ENCODE measurements at places on chromosomes 13 and 19.
A peak's percentile ranks its signal among the peaks of the same experiment; 100 is the strongest.

GRCh38 chr19:42512743-42513304, 15.5 kb downstream of the CEACAM1 start:
- DNase-seq: no peak
- H3K36me3 ChIP-seq: no peaks in the 10 kb centered on the region
- no peak overlapping the region for H3K27ac ChIP-seq
- H3K27me3 ChIP-seq: no peaks in the 10 kb centered on the region

- DNase-seq: no peak
- H3K4me3 ChIP-seq: no peak overlapping the region
- H3K27me3 ChIP-seq: no peaks in the 10 kb centered on the region
- no peak overlapping the region for H3K27ac ChIP-seq
- no peaks in the 10 kb centered on the region for H3K36me3 ChIP-seq
These were observed 1.8 kb downstream of the TPRX1 start for GRCh38 chr19:47802521-47803043.

DNA sequence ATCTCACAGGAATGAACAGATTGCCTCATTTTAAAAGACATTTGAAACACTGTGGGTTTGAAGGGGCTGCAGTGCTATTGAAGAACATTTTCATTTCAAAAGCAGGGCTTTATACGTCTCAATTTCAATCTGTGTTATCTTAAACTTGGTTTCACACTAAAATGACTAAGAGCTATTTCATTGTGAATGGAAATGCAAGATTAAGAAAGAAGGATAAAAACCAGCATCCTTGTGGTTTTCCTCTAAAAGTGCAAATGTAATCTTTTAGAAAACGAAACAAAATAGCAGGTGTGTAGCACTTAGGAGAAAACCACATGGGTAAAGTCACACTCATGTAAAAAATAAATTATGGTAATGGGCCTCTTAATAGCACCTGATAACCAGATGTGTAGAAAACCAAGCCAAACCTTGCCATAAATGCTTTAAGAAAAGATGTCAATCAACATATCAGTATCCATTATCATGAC, 397.7 kb downstream of the GPC6 start:
- no peak for DNase-seq
- no peaks in the 10 kb centered on the region for H3K27me3 ChIP-seq
- no peaks in the 10 kb centered on the region for H3K4me1 ChIP-seq
- no peaks in the 10 kb centered on the region for H3K36me3 ChIP-seq
- H3K27ac ChIP-seq: no peak overlapping the region

GRCh38 chr13:48110931-48111721, 16.2 kb upstream of the MED4 start:
- H3K36me3 ChIP-seq: no peaks in the 10 kb centered on the region
- H3K4me3 ChIP-seq: no peak overlapping the region
- no peak for DNase-seq

DNA sequence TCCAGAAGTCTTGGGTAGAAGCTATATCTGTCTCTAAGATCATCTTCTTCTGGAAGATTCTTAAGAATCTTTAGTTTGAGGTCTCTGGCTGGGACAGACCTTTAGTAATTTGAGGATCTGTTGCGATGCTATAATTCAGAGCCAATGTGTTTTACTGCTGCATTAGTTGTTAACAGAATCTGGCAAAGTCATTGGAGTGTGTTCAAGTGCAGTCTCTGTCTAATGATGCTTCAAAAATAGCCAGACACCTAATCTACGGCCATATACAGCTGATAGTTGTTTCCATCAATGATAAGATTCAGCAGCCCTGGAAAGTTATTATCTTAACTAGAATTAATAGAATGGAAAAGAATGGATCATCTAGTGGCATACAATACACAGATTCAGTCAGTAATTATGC, 72.6 kb downstream of the CDK8 start:
- H3K4me1 ChIP-seq: peaks cover 24% of the 10 kb centered on the region
- H3K27me3 ChIP-seq: no peaks in the 10 kb centered on the region
- no peak overlapping the region for H3K4me3 ChIP-seq
- no peak for DNase-seq

GRCh38 chr19:52692431-52693008, 42.3 kb downstream of the ZNF611 start:
- H3K27ac ChIP-seq: no peak overlapping the region
- H3K36me3 ChIP-seq: no peaks in the 10 kb centered on the region
- H3K4me3 ChIP-seq: no peak overlapping the region
- peaks cover 9% of the 10 kb centered on the region for H3K4me1 ChIP-seq
- no peak for DNase-seq

DNA sequence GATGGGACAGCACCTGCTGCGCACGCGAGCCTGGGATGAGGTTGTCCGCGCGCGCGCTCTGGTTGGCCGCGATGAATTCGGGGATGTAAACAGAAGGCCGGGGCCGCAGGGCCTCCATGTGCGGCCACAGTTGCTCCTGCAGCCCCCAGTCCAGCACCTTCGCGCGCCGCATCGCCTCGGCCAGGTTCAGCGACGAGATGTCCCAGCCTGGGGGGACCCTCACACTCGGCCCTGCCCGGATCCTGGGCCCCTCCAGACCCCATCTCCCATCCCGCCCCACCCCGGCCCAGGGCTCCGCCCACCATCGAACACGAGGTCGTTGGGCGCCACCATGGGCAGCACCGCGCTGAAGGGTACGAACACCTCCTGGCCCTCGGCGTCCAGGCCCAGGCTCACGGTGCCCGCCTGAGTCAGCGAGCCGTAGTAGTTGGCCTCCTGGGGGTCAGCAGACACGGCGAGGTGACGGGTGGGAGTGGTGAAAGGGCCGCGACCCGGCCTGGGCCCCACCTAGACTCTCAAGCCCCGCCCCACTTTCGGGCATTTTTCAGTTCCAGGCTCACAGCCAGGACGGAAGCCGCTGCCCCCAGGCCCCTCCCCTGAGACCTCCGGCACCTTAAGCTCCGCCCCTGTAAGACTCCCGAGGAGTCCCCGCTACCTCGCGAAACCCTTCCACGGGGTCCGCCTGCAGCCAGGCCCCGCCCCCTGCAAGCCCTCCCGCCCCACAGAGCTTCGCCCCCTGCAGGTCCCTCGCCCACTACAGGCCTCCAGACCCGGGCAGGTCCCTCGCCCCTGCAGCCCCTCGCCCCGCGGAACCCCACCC, 1.1 kb downstream of the ISYNA1 start:
- H3K36me3 ChIP-seq: peaks cover 29% of the 10 kb centered on the region
- DNase-seq: peak; percentile 57
- peaks cover 9% of the 10 kb centered on the region for H3K27me3 ChIP-seq
- peaks cover 51% of the 10 kb centered on the region for H3K4me1 ChIP-seq
- H3K27ac ChIP-seq: peak overlapping the region; percentile 76

DNA sequence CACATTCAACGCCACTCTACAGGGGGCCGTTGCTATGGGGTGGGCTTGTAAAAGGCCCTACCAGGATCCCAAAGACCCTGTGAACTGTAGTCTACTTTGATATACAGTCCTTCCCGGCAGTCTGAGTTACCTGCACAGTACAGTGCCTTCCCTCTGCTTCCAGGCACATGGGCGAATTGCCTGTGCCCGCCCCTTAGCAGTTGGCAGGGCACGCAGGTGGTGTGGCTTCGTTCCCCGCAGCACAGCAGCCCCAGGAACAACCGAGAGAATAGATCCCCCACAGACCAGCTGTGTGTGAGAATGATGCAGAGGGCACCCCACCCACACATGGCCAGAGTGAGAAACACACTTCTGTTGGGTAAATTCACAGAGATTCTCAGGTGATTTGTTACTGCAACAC, 60.6 kb downstream of the MRPL57 start:
- no peaks in the 10 kb centered on the region for H3K36me3 ChIP-seq
- H3K4me1 ChIP-seq: no peaks in the 10 kb centered on the region
- no peak overlapping the region for H3K27ac ChIP-seq
- H3K4me3 ChIP-seq: no peak overlapping the region
- H3K27me3 ChIP-seq: no peaks in the 10 kb centered on the region

GRCh38 chr13:112184261-112184660, 117.3 kb downstream of the SOX1 start:
- H3K4me3 ChIP-seq: no peak overlapping the region
- no peak for DNase-seq
- no peak overlapping the region for H3K27ac ChIP-seq
- H3K36me3 ChIP-seq: no peaks in the 10 kb centered on the region
- H3K4me1 ChIP-seq: no peaks in the 10 kb centered on the region
- H3K27me3 ChIP-seq: peaks cover 13% of the 10 kb centered on the region

- H3K27ac ChIP-seq: peak overlapping the region; percentile 77
- peak overlapping the region; percentile 77 for H3K4me3 ChIP-seq
- H3K36me3 ChIP-seq: peaks cover 4% of the 10 kb centered on the region
- no peaks in the 10 kb centered on the region for H3K4me1 ChIP-seq
- DNase-seq: no peak
- H3K27me3 ChIP-seq: no peaks in the 10 kb centered on the region
These were observed 616 bp downstream of the PINLYP start for GRCh38 chr19:43575955-43576878.

DNA sequence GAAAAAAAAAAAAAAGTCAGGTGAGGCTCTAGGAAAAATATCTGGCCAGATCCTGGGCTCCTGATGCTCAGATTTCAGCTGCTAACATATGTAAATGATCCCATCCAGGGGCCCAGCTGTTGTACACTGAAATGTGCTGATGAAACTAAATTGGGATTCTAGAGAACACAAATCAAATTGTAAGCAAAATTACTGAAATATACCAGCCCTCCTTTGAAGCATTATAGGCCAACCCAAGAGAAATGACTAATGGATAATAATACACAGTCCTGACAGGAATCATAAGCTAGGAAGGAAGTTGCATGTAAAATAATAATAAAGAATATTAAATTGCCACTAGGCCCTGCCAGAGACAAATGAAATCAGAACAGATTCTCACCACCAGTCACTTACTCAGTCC, 17.8 kb downstream of the KCTD12 start:
- no peaks in the 10 kb centered on the region for H3K36me3 ChIP-seq
- no peak overlapping the region for H3K27ac ChIP-seq
- H3K27me3 ChIP-seq: no peaks in the 10 kb centered on the region

- H3K4me1 ChIP-seq: peaks cover 51% of the 10 kb centered on the region
- H3K36me3 ChIP-seq: no peaks in the 10 kb centered on the region
- no peaks in the 10 kb centered on the region for H3K27me3 ChIP-seq
- H3K27ac ChIP-seq: no peak overlapping the region
- DNase-seq: no peak
- no peak overlapping the region for H3K4me3 ChIP-seq
These were observed 529.0 kb downstream of the MYO16 start for GRCh38 chr13:109158383-109158782.

- no peaks in the 10 kb centered on the region for H3K27me3 ChIP-seq
- peak overlapping the region; percentile 90 for H3K27ac ChIP-seq
- H3K4me1 ChIP-seq: peaks cover 17% of the 10 kb centered on the region
- no peak for DNase-seq
- no peaks in the 10 kb centered on the region for H3K36me3 ChIP-seq
These were observed 579 bp downstream of the ZNF566 start for GRCh38 chr19:36488846-36489117.

DNA sequence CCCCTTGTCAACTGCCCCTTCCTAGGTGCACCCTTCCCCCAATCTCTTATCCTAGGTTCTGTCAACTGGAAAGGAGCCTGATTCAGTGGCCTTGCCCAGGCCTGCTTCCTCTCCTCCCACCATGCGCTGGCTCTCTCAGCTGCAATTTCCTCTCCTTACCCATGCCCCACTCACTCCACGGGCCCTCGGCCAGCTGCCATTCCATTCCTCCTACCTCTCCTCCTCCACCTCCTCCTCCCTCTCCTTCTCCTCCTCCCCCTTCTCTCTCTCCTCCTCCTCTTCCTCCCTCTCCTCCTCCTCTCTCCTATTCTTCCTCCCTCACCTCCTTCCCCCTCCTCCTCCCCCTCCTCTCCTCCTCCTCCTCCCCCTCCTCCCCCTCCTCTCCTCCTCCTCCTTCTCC, 9.6 kb upstream of the TIMM44 start:
- no peaks in the 10 kb centered on the region for H3K36me3 ChIP-seq
- no peaks in the 10 kb centered on the region for H3K4me1 ChIP-seq
- H3K4me3 ChIP-seq: no peak overlapping the region
- H3K27ac ChIP-seq: no peak overlapping the region
- no peaks in the 10 kb centered on the region for H3K27me3 ChIP-seq

DNA sequence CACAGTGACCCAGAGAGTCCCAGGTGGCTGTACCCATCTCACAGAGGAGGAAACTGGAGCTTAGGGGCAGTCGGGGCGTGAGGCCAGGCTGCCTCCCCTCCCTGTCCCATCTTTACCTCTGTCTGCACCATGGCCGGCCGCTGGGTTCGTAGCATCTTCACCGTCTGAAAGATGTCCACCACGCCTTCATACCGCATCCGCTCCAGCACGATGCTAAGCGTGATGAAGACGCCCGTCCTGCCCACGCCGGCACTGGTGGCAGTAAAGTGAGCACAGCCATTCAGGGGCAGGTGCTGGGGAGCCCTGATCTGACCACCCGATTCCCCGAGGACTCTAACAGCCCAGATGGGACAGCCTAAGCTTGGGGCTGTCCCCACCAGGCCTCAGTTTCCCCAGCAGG, 132.8 kb downstream of the PTPRS start:
- no peaks in the 10 kb centered on the region for H3K4me1 ChIP-seq
- no peak overlapping the region for H3K27ac ChIP-seq

- no peak for DNase-seq
- peaks cover 7% of the 10 kb centered on the region for H3K4me1 ChIP-seq
- H3K4me3 ChIP-seq: no peak overlapping the region
- no peaks in the 10 kb centered on the region for H3K27me3 ChIP-seq
These were observed 44.4 kb downstream of the METTL21C start for GRCh38 chr13:102650444-102650843.

DNA sequence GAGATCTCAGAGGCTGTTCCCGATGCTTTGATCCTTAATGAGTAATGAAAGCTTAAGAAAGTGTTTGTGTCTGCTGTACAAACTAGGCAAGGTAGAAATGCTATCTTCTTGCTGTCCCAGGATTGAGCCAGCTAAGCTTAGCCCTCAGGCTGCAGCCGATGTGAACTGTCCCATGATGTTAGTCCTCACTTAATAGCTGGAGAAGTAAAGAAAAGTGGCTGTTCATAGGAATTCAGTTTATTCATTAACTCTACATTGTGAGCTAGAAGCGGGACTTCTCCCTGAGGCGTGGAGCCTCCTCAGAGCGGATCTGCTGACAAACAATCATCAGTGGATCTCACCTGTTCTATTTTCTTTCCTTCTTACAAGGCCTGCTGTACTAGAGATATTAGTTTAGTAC, 10.1 kb upstream of the GSX1 start:
- DNase-seq: no peak
- no peaks in the 10 kb centered on the region for H3K36me3 ChIP-seq
- H3K27ac ChIP-seq: no peak overlapping the region
- H3K4me1 ChIP-seq: no peaks in the 10 kb centered on the region
- H3K27me3 ChIP-seq: no peaks in the 10 kb centered on the region

GRCh38 chr13:45846681-45847080, 4.9 kb downstream of the SIAH3 start:
- H3K27me3 ChIP-seq: peaks cover 54% of the 10 kb centered on the region
- H3K27ac ChIP-seq: no peak overlapping the region
- H3K4me1 ChIP-seq: no peaks in the 10 kb centered on the region
- no peaks in the 10 kb centered on the region for H3K36me3 ChIP-seq
- DNase-seq: no peak

DNA sequence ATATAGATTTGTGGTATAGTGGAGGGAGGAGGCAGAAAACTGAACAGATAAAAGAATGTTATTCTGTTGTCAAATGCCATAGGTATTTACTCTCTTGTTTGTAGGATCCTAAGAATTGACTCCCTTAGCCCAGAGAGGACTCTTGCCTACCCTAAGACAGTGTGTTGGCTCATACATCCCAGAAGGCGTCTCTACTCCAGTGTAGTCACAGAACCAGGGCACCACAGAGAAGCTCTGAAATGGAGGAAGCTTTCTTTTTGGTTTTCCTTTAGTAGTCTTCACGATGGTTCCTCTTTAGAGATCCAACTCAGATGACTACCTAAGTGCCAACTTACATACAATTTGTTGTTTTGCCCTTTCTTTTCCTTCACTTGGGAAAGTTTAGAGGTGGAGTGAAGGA, 14.0 kb downstream of the GPR183 start:
- no peak for DNase-seq
- H3K27ac ChIP-seq: no peak overlapping the region
- H3K27me3 ChIP-seq: no peaks in the 10 kb centered on the region
- H3K4me3 ChIP-seq: no peak overlapping the region
- H3K36me3 ChIP-seq: peaks cover 8% of the 10 kb centered on the region
- H3K4me1 ChIP-seq: no peaks in the 10 kb centered on the region

All from tibial artery (tissue), 4 donors.